ENCODE measurements at places on chromosomes 12 and 14.

GRCh38 chr14:21840765-21841164 is 167.1 kb upstream of the OR4E1 start:
- DNase-seq: no peak

DNA sequence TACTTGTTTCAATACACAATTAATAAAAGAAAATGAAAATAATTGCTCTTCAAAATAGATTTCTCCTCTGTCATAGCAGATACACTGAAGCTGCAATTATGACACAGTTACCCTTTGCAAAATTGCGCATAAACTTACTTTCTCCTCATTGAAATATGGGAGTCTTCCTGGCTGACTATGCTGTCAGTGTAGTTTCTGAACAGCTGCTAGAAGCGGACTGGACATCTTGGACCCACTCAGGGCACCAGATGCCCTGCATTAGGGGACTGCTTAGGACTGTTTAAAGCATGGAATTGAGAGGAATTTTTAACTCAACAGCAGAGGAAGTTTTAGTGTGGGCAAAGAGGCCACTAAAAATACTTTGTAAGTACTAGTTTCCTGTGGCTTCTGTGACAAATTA is 454.9 kb downstream of the ATP23 start:
- no peak for DNase-seq

- no peak for DNase-seq
These were observed 291.8 kb downstream of the FOXN3 start for GRCh38 chr14:89125216-89125615.

- DNase-seq: no peak
These were observed 1411.2 kb upstream of the TMEM132C start for GRCh38 chr12:126855768-126856167.

GRCh38 chr14:84180336-84180735 is 1349.6 kb upstream of the FLRT2 start:
- no peak for DNase-seq

DNA sequence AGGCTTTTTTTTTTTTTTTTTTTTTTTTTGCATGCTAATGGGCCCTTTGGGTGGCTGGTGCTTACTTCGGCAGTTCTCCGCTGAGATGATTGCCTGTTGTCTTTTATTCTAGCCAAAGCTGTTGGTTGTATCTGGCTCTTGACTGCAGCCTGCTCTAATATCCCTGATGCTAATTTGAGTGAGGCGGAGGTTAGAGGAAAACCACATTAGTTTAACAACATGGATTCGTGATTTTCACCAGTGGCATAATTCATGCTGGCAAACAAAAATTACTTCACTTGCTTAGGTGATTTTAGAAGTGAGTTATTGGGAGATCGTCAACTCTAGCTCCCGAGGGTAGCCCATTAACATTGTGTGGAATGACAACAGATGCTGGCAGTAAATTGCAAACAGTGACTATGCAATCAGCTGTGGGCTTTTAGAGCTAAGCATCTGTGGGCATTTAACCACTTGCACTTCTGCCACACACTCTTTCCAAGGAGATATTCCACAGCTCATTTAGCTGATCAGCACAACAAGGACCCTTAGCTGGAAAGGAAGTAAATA is 97.6 kb upstream of the ZDHHC17 start:
- DNase-seq: no peak

GRCh38 chr14:86779416-86779815 is 1213.6 kb downstream of the GALC start:
- DNase-seq: no peak

GRCh38 chr14:66442953-66443571 is 43.1 kb upstream of the CCDC196 start:
- no peak for DNase-seq

- DNase-seq: no peak
These were observed 404.7 kb downstream of the APAF1 start for GRCh38 chr12:99049774-99050173.

DNA sequence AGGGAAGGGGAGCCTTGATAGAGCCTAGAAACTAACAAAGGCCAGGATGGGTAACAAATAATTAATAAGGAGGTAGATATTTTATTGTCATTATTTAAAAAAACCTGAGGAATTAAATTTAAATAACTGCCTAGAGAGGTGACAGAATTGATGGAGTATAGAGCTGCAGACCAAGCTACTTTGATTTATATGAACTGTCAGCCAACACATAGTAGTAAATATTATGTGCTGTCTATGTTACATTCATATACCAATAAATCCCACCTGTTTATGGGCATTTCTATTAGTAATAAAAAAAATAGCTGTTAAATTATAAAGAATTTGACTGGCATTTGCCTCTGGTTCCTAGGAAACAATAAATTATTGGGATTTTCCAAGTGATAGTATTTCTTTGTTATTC is 37.7 kb downstream of the TSPAN19 start:
- DNase-seq: no peak

- no peak for DNase-seq
These were observed 66.9 kb downstream of the GALNT9 start for GRCh38 chr12:132262256-132263060.

DNA sequence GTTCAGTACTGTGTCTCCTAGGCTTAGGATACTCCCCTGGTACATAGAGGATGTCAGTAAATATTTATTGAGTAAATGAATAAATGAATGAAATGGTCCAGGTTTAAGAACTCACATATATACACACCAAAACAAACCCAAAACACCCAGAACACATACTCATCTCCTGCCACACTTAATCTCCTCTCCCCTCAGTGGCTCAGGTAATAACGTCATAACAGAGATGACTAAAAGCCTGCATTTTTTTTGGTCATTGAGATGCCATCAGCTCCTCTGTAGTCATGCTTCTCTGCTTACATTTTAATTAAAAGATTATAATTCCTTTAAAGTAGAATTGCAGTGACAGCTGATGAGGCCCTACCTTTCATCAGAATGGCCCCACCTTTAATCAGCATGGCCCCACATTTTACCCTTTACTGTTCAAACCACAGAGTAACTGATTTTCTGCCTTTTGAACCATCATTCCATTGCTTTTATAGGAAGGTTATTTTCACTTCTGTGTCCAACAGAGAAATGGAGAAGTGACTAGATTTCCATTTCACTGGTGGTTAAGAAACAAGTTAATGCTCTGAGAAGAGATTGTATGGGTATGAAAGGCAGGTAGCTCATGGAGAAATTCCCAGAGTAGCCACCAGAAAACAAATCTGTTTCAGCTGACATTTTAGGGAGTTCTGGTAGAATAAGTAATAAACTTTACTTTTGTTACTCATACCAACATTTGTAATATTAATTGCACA is 193.4 kb upstream of the ATP2B1 start:
- DNase-seq: no peak

GRCh38 chr12:98748463-98748862 is 103.4 kb downstream of the APAF1 start:
- DNase-seq: no peak

DNA sequence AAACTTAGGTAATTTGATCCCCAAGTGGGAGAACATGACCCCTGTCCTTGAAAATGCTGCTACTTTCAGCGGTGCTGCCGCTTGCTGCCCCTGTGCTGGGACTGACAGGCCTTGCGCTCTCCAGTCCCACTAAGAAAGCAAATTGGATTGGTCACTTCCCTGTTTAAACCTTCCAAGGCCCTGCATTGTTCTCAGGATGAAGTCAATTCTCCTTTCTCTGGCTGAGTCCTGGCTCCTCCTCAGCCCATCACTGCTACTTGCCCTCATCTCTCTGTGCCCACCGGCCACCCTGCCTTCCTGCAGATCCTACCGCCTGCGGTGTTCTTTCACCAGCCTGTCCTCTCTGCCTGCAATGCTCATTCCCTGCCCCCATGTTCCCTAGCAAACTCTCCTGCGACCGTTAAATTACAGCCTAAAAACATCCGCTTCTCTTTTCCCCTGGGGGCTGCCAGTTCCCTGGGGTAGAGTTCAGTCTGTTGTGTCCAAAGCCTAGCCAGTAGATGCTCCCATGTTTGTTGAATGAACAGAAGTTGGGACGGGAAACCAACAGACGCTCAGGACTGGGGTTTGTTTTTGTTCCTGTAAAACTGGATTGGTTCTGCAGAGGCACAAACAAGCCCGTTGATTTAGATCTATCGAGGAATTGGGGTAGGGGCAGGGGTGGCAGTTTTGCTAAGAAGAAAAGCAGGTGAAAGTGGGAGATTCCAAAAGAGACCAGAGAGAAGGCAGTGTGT is 127.3 kb upstream of the HIF1A start:
- DNase-seq: no peak

DNA sequence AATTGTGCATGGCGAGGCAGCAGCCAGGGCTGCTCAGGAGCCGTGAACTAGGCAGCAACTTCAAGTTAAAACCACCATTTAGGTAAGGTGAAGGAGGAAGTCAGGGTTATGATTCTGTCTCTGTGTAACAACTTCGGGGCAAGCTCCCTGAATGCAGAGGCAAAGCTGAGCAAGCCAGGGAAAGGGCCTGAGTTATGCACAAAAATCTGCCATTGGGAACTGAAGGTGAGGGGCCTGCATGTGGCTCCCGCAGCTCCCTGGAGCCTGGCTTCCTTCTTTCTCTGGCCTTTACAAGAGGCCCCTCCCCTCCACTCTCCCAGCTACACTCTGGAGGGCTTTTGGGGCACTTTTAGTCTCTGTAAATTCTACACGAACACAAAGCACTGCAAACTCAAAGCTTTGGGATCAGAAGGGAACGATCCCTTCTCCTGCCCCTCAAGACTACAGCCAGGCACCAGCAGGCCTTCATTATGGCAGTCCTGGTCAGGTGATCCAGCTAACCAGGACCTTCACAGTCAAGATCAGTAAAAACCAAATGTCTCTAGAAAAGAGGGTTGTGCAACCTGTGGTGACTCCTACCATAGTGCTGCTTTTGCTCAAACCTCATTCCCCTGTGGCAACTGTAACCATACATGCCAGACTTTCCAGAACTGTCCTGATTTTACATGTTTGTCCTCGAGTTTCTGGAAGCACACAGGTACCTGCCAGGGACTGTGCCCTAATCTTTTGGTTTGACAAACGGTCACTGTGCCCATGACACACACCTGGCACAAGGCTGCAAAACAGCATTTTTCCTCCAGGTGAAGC is 67.2 kb upstream of the PTGR2 start:
- DNase-seq: no peak

DNA sequence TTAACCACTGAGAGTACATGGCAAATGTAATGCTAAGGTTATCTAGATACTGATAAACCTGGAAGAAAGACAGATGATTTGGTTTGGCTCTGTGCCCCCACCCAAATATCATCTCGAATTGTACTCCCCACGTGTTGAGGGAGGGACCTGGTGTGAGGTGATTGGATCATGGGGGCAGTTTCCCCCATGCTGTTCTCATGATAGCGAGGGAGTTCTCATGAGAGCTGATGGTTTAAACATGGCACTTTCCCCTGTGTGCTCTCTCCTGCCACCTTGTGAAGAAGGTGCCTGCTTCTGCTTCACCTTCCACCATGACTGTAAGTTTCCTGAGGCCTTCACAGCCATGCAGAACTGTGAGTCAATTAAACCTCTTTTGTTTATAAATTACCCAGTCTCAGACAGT is 14.2 kb downstream of the NOXRED1 start:
- DNase-seq: no peak

GRCh38 chr14:31118892-31119291 is 88.7 kb downstream of the HECTD1 start:
- DNase-seq: no peak

DNA sequence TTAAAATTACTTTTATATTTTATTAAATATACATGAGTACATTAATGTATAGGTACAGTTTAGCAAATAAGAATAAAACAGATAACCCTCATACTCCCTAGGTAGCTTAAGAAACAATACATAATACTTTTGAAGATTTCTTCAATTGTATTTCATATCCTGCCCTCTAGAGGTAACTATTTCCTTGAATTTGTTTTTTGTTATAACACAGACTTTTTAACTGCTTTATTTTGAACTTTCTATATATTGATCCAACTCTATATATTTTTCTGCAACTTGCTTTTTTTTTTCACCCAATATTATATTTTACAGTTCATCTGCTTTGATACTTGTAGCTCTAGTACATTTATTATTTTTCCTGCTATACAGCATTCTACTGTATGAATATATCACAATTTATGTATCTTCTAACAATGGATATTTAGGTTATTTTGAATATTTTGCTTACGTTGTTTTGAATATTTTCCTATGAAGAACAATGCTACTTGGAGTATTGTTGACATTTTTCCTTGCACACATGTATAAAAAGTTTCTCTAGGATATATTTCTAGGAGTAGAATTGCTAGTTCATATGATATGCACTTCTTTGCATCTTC is 72.8 kb upstream of the ABCD2 start:
- no peak for DNase-seq

GRCh38 chr12:96237465-96238077 is 43.4 kb downstream of the ELK3 start:
- DNase-seq: no peak

- DNase-seq: no peak
These were observed 64.3 kb downstream of the SLC16A7 start for GRCh38 chr12:59660148-59660547.

GRCh38 chr12:11668611-11669010 is 19.1 kb downstream of the ETV6 start:
- DNase-seq: no peak

- DNase-seq: no peak
These were observed 73.5 kb downstream of the BTG1 start for GRCh38 chr12:92072112-92072511.

GRCh38 chr12:108193917-108194316 is 64.8 kb downstream of the WSCD2 start:
- no peak for DNase-seq

- DNase-seq: no peak
These were observed 22.0 kb downstream of the PYROXD1 start for GRCh38 chr12:21459474-21459873.

DNA sequence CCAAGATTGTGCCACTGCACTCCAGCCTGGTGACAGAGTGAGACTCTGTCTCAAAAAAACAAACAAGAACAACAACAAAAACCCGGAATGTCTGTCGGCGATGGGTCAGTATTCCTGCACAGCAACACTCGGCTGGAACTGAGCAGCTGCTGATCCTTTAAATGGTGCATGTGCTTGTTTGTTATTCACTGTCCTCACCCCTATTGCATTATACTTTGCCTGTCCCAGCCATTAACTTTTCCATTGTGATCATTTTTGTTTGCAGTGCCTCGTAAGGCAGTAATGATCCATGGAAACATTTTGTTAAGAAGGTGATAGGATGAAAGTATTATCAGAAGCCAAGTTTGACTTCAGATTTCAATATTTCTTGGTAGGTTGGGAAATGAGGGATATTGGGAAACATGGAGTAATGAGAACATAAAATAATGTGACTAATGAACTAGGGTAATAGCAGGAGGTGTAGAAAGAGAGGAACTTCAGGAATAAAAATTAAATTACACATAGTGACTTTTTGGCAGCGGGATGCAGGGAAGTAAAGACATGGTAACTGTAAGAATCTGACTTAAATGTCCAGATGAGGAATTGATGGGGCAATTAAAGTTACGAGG is 6.1 kb downstream of the ACSS3 start:
- DNase-seq: no peak

- DNase-seq: no peak
These were observed 244.4 kb downstream of the ZFP36L1 start for GRCh38 chr14:68548194-68549076.

DNA sequence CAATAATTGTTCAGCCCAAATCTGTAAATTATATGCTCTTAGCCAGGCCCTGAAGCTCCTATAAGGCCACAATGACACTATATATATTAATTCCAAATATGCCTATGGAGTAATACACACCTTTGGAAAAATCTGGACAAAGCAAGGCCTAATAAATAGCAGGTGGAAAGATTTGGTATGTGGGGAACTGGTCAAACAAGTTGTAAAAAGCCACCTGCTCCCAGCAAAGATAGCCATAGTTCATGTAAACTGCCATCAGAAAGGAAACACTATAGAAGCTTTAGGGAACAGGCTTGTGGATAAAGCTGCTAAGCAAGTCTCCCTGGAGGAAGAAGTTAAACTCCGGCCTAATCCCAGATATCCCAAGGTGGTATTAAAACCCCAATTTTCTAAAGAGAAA is 29.7 kb downstream of the PRMT8 start:
- no peak for DNase-seq

All from cortex of kidney (tissue), 1 donor.